ENCODE measurements at places on chromosomes 4 and X.
A peak's percentile ranks its signal among the peaks of the same experiment; 100 is the strongest.

- no peaks in the 10 kb centered on the region for H3K36me3 ChIP-seq
- no peak overlapping the region for H3K4me3 ChIP-seq
- peak overlapping the region; percentile 72 for H3K27ac ChIP-seq
- peaks cover 48% of the 10 kb centered on the region for H3K4me1 ChIP-seq
Observed at GRCh38 chr4:57055886-57056285, 54.3 kb downstream of the IGFBP7 start.

DNA sequence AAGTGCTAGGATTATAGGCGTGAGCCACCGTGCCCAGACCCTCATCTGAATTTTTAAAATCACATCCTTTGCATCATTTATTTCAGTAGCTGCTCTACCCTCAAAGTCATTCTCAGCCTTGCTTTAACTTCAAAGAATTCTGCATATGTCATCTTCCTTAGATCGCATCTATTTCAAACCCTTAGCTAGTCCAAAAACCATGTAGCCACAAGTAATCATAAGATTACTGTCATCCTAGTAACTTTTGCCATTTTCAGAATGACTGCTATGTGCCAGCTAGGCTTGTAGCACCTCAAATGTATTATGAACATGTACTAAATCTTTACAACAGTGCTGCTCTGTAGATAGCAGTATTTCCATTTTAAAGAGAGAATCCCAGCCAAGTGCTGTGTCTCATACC is 45.5 kb upstream of the KLF3 start:
- H3K4me3 ChIP-seq: no peak overlapping the region
- no peaks in the 10 kb centered on the region for H3K27me3 ChIP-seq
- peaks cover 10% of the 10 kb centered on the region for H3K4me1 ChIP-seq
- H3K27ac ChIP-seq: no peak overlapping the region
- DNase-seq: no peak

- H3K27ac ChIP-seq: no peak overlapping the region
- no peaks in the 10 kb centered on the region for H3K4me1 ChIP-seq
- H3K4me3 ChIP-seq: no peak overlapping the region
- H3K27me3 ChIP-seq: no peaks in the 10 kb centered on the region
- DNase-seq: no peak
Observed at GRCh38 chrX:29617276-29617675, 598.1 kb upstream of the MAGEB2 start.

GRCh38 chr4:127506283-127506682 is 126.5 kb upstream of the INTU start:
- no peaks in the 10 kb centered on the region for H3K27me3 ChIP-seq
- no peaks in the 10 kb centered on the region for H3K4me1 ChIP-seq
- no peaks in the 10 kb centered on the region for H3K36me3 ChIP-seq
- H3K27ac ChIP-seq: no peak overlapping the region
- H3K4me3 ChIP-seq: no peak overlapping the region
- no peak for DNase-seq

- no peak for DNase-seq
- H3K27me3 ChIP-seq: no peaks in the 10 kb centered on the region
- H3K36me3 ChIP-seq: peaks cover 34% of the 10 kb centered on the region
Observed at GRCh38 chrX:53395605-53396298, 26.7 kb downstream of the SMC1A start.

GRCh38 chrX:72100051-72100755 is 31.5 kb downstream of the RTL5 start:
- DNase-seq: no peak
- no peaks in the 10 kb centered on the region for H3K27me3 ChIP-seq
- no peaks in the 10 kb centered on the region for H3K4me1 ChIP-seq
- H3K36me3 ChIP-seq: no peaks in the 10 kb centered on the region

- no peaks in the 10 kb centered on the region for H3K27me3 ChIP-seq
- H3K4me1 ChIP-seq: no peaks in the 10 kb centered on the region
- H3K4me3 ChIP-seq: no peak overlapping the region
- no peak overlapping the region for H3K27ac ChIP-seq
Observed at GRCh38 chrX:68599256-68600152, 48.0 kb upstream of the STARD8 start.
